ENCODE measurements at places on chromosomes 4 and X. TPM values are rescaled to one million over a fixed set of nuclear protein-coding genes. Genes with fewer than 3 reads are reported as not detected.
A peak's percentile ranks its signal among the peaks of the same experiment; 100 is the strongest.

FOXR2 gene
- not detected for total RNA-seq

FAM47A gene
- total RNA-seq = not detected

TMPRSS11E gene
- total RNA-seq = not detected

SLIT2 gene
- total RNA-seq = 24.9 TPM

- no peak overlapping the region for H3K4me3 ChIP-seq
- H3K36me3 ChIP-seq = no peaks in the 10 kb centered on the region
- DNase-seq = no peak
- H3K4me1 ChIP-seq = 0 out of 2 replicates have a peak, but pooled peaks cover 2% of the 10 kb centered on the region
- H3K27me3 ChIP-seq = no peaks in the 10 kb centered on the region
- H3K27ac ChIP-seq = no peak overlapping the region
Observed at GRCh38 chrX:39848243-39848642, 249.5 kb downstream of the BCOR start.

DNA sequence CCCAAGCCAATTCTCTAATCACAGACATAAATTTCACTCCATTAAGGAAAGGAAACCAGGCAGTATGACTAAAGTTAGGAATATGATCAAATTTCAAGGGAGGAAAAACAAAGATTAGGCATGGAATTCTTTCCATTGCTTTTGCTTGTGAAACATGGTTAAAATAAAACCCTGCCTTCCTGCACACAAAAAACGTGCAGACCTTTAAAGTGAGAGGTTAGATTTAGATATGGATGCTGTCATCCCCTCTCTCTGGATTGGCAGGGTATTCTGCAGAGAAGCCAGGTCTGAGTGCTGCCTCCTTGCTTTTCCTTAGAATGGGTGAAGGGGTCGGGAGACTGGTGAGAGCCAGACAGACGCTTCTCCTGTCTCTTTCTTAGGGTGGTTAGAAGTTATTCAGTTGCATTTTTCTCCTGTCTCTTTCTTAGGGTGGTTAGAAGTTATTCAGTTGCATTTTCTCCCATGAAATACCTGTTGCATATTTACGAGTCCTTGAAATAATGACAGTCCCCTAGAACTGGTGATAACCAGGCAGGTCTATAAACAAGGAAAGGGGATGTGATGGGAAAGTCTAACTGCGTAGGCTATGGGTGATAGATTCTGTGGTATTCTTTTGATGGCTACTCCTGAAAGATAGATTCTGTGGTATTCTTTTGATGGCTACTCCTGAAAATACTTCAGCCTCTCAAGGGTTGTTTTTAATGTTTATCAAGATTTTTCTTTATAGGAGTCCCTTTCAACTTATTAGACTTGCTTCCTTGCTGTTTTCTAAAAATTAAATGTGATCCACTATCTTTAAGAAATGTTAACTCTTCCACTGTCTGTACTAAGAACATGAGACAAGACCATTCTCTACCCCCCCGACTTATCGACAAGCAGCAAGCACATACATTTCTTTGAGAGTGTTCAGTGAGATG, 163.6 kb downstream of the SPRY1 start:
- H3K27ac ChIP-seq = no peak overlapping the region
- no peaks in the 10 kb centered on the region for H3K36me3 ChIP-seq
- DNase-seq = peak; percentile 18
- H3K4me1 ChIP-seq = peaks cover 22% of the 10 kb centered on the region
- no peak overlapping the region for H3K4me3 ChIP-seq

- no peak overlapping the region for H3K4me3 ChIP-seq
- no peak for DNase-seq
- H3K27me3 ChIP-seq = no peaks in the 10 kb centered on the region
Observed at GRCh38 chr4:57774681-57775080, 664.5 kb upstream of the IGFBP7 start.

- H3K27ac ChIP-seq = no peak overlapping the region
- H3K36me3 ChIP-seq = no peaks in the 10 kb centered on the region
Observed at GRCh38 chrX:149950681-149951080, 12.4 kb upstream of the EOLA2 start.

- DNase-seq = peak; percentile 67
- no peaks in the 10 kb centered on the region for H3K4me1 ChIP-seq
- no peaks in the 10 kb centered on the region for H3K36me3 ChIP-seq
- H3K27ac ChIP-seq = no peak overlapping the region
Observed at GRCh38 chr4:78951862-78952472, 12.7 kb upstream of the PAQR3 start.

GRCh38 chr4:170057866-170058265, 31.7 kb upstream of the MFAP3L start:
- H3K4me3 ChIP-seq = no peak overlapping the region
- H3K4me1 ChIP-seq = no peaks in the 10 kb centered on the region
- H3K27ac ChIP-seq = no peak overlapping the region
- H3K36me3 ChIP-seq = peaks cover 7% of the 10 kb centered on the region
- no peaks in the 10 kb centered on the region for H3K27me3 ChIP-seq

GRCh38 chr4:4861390-4862018, 2.0 kb downstream of the MSX1 start:
- peak overlapping the region; percentile 84 for H3K4me3 ChIP-seq
- DNase-seq = no peak
- H3K27me3 ChIP-seq = peaks cover 6% of the 10 kb centered on the region
- H3K4me1 ChIP-seq = peaks cover 4% of the 10 kb centered on the region

GRCh38 chrX:17692709-17693346, 44.5 kb upstream of the SCML1 start:
- H3K36me3 ChIP-seq = no peaks in the 10 kb centered on the region
- H3K4me3 ChIP-seq = no peak overlapping the region
- peak; percentile 40 for DNase-seq
- H3K4me1 ChIP-seq = peaks cover 4% of the 10 kb centered on the region

DNA sequence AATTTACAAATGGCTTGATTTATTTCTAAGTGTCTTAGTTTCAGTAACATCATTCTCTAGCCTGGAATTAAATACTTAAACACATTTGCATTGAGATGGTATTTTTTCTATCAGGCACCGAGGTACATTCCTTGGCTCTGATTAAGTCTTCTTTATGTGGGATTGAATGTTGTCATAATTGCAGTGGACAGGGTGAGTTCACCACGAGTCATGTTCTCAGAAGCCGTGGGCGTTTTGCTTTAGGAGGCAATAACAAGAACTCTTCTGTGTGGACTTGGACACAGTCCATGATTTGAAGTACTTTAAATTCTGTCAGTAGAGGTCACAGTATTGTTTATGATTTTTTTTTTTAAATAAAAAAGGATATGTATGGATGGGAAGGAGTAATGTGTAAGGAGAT, 57.1 kb upstream of the EFHC2 start:
- no peaks in the 10 kb centered on the region for H3K36me3 ChIP-seq
- DNase-seq = peak; percentile 92
- H3K27ac ChIP-seq = peak overlapping the region; percentile 58
- H3K4me3 ChIP-seq = no peak overlapping the region
- H3K4me1 ChIP-seq = peaks cover 23% of the 10 kb centered on the region
- H3K27me3 ChIP-seq = no peaks in the 10 kb centered on the region

All from GM23248 (cell line).